SJCRH30 (cell line): ENCODE measurements at places on chromosomes 7 and 10. TPM values are rescaled to one million over a fixed set of nuclear protein-coding genes. Genes with fewer than 3 reads are reported as not detected.

DNA sequence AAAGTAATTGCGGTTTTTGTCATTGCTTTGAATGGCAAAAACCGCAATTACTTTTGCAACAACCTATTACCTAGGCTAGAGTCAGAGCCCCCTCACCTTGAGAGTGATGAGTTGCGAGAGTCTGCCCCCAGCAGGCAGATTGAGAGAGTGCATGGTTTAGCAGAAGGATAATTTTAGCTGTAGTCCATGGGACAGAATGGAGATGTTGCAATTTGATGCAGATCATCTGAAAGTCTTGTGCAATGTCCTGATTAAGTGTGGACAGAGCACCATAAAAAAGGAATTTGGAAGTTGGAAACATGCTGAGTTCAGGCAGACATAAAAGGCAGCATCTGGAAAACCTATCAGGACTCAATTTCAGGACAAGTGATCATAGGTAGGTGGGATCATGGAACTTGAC lies 48.7 kb downstream of the GPR141 start:
- no peaks in the 10 kb centered on the region for H3K36me3 ChIP-seq
- no peak overlapping the region for H3K4me3 ChIP-seq
- no peak overlapping the region for H3K27ac ChIP-seq
- peaks cover 7% of the 10 kb centered on the region for H3K27me3 ChIP-seq

DNA sequence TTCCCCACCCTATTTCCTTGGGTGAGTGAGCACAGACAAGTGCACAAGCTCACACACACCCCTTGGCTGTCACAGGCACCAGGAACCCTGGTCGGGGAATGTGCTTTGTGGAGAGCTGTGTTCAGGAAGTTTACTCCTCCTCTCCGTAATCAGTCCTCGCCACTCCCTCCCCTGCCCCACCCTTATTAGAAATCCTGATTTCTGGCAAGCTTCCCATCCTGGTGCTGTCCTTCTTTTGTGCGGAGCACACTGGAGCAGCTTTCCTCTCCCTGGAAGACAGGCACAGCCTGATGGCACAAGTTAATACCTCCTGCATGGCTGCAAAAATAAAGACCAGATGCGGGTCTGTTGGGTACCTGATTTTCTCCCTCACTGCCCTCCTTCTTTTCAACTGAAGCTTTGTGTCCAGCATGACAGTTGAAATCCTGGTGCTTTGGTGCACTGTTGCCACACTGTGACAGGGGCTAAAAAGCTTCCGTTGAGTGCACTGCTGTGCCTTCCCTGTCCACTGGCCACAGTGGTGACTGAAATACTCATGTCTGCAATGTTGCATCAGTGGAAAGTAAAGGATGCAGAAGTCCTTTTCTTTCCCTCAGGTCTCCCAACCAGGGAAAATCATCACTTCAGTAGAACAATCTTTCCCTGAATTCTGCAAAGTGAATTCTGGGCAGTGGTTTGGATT lies 55.0 kb downstream of the LRRC4 start:
- no peak for DNase-seq
- H3K27me3 ChIP-seq, result no peaks in the 10 kb centered on the region
- H3K36me3 ChIP-seq, result peaks cover 15% of the 10 kb centered on the region
- no peak overlapping the region for H3K27ac ChIP-seq

GRCh38 chr7:28979776-28980175 lies 21.6 kb upstream of the TRIL start:
- peaks cover 9% of the 10 kb centered on the region for H3K4me1 ChIP-seq
- no peak overlapping the region for H3K4me3 ChIP-seq
- no peaks in the 10 kb centered on the region for H3K36me3 ChIP-seq

DNA sequence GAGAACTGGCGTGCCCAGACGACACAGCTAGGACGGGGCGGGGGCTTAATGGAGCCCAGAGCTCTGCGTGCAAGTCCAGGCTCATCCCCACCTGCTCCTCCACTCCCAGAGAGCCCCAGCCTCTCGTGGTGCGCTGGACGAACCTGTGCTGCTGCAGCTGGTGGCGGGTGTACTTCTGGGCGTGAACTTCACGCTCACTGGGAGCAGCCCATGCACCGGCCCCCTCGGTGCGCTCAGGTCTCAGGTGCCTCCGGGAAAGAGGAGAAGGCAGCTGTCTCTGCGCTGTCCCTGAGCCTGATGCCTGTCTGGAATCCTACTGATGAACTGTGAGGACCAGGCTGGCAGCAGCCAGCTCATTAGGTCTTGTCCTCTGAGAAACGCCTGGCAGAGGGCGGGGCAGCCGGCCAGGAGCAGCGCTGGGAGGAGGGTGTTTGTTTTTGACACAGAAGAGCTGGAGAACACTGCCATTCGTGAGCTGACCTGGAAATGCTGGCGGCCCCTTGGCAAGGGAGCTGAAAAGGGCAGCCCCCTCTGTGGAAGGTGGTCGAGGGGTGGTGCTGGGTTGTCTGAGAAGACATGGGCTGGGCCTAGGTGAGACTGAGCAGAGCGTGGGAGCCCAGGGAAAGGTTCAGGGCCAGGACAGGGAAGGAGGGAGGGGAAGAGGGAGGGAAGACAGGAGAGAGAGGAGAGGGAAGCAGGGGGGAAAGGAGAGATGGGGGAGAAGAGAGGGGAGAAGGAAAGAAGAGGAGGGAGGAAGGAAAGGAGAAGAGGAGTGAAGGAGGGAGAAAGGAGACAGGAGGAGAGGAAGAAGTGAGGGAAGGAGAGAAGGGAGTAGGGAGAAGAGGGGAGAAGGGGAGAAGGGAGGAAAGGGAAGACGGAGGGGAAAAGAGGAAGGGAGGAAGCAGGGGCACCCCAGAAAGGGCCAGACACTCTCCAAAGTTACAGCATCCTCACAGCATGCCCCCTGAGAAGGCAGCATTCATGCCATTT lies 53.5 kb upstream of the TNS3 start:
- no peaks in the 10 kb centered on the region for H3K36me3 ChIP-seq
- H3K4me3 ChIP-seq, result peak overlapping the region; percentile 16
- DNase-seq, result peak; percentile 62
- no peaks in the 10 kb centered on the region for H3K27me3 ChIP-seq
- H3K27ac ChIP-seq, result no peak overlapping the region; the same call in 1 of the 2 replicates
- H3K4me1 ChIP-seq, result peaks cover 43% of the 10 kb centered on the region

DNA sequence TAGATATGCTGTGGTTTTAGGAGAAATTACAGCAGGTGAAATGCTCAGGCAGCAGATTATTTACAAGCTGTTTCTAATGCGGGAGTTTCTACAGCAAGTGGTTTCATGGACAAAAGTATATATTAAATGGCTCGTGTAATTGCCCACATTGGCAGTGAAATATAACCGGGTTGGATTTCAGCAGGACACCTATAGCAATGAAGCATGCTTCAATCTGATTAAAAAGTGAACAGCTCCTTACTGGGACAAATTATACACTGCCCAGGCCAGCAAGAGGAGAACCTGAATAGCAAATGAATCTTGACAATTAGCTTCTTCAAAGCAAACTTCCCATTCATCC lies 35.2 kb upstream of the LYZL1 start:
- no peak overlapping the region for H3K4me3 ChIP-seq
- H3K27ac ChIP-seq, result no peak overlapping the region
- H3K36me3 ChIP-seq, result no peaks in the 10 kb centered on the region
- H3K27me3 ChIP-seq, result no peaks in the 10 kb centered on the region

GRCh38 chr7:149007611-149008010 lies 20.7 kb downstream of the PDIA4 start:
- DNase-seq, result no peak
- no peaks in the 10 kb centered on the region for H3K4me1 ChIP-seq
- H3K36me3 ChIP-seq, result peaks cover 76% of the 10 kb centered on the region
- no peaks in the 10 kb centered on the region for H3K27me3 ChIP-seq

- peak overlapping the region; percentile 73 for H3K27ac ChIP-seq
- peaks cover 20% of the 10 kb centered on the region for H3K4me1 ChIP-seq
- no peak overlapping the region for H3K4me3 ChIP-seq
- H3K27me3 ChIP-seq, result no peaks in the 10 kb centered on the region
- no peaks in the 10 kb centered on the region for H3K36me3 ChIP-seq
- peak; percentile 79 for DNase-seq
These were observed 152.1 kb downstream of the NOC3L start for GRCh38 chr10:94210440-94211168.

The INHBA gene
- 0.08 TPM in 1 of 2 replicates, not detected in the other for total RNA-seq
